Cerebellar cortex (tissue), 1 donor: ENCODE measurements at places on chromosomes 7 and 10.

DNA sequence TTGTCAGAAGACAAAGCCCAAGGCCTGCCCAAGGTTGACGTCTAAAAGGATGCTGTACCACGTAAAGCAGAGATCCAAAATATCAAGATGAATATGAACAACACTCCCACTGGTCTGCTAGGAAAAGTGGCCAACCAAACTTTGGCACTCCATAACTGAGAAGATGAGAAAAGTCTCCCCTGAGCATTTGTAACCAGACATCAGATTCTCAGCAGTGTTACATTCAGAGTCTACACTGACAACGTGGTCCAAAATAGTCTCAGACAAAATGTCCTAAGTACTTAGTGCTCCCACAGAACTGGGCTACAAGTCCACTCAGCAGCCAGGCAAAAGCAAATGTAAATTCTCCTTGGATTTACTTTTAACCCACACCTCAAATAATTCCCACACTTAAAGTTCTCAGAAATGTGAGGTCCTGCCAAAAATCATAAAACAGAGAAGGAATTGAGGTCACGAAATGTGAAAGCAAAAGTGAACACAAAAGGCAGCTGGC lies 185.1 kb upstream of the NOBOX start:
- no peak for DNase-seq

DNA sequence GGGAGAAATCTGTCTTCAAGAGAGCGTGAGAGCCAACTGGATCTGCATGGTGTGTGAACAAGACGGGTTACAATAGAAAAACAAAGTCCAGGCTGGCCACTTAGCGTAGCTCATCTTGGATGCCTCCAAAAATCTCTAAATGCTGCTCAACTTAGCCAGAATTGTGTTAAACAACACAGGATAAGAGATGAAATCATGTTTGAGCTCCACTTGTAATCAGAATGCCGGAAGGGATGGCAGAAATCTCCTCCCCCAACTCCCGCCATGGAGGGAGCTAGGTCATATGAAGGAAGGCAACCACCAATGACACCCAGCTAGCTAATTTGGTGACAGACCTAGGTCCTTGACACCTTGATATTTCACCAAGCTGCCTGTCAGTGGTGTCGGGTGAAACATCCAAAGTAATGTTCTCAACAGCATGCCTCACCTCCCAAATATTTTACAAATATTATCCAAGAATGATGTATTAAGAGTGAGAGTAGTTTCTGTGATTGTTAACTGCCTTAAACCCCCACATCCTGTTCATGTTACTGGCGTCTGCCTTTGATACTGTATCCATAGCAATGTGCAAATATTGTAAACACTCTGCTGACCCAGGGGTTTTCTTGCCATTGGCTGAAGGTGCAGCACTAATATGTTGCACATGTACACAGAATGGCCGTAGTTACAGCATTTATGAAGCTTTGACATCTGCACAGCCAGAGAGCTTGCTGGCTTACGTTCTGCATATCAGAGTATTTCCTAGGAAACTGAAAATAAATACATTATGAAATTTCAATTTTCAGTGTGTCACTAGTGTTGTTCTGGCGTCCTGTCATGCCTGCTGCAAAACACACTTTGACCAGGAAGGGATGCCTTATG lies 25.8 kb downstream of the TMEM254 start:
- no peak for DNase-seq

GRCh38 chr10:104144931-104145330 lies 23.0 kb downstream of the SFR1 start:
- no peak for DNase-seq

DNA sequence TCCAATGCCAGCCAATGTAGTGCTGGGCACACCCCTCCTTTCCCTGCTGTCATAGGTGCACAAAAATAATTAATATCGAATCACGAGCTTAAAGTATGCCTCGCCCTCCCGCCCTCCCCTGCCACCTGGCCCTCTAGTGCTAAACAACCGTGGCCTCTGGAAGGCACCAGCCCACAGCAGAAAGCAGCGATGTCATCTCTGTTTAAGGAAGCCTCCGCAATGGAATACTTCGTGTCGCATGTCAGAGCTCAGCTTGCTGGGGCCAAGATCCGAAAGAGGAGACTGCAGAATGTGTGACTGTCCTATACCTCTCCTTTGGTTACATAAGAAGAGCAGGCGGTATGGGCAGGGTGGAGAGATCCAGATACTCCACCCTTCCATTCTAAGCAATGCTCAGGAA lies 71.5 kb downstream of the RHOBTB1 start:
- DNase-seq, result no peak

DNA sequence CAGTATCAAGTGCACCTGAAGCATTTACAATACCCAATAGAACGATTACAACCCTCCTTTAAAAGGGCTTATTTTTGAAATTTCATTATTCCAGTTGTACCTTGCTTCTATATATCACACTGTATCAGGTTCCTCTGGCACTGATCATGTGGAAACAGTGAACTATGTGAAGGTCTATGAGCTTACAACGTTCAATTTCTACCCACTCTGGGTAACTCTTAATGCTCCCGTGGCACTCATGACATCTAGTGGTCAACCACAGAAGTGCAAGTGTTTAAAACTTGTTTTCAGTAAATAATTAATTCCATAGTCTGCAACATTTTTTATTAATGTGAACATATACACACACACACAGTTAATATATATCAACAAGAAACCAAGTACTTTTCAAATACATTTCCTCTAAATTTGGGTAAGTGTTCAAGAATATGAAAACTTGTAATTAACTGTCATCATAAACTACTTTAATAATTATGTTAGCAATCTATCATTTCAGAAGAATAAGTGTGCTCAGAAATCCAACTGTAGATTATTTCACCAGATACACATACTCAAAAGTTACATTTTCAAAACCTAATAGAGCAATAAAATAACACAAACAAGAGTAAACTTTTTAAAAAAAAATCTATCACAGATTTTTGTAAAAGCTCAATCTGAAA lies 61.0 kb downstream of the MPP7 start:
- peak; percentile 78 for DNase-seq

DNA sequence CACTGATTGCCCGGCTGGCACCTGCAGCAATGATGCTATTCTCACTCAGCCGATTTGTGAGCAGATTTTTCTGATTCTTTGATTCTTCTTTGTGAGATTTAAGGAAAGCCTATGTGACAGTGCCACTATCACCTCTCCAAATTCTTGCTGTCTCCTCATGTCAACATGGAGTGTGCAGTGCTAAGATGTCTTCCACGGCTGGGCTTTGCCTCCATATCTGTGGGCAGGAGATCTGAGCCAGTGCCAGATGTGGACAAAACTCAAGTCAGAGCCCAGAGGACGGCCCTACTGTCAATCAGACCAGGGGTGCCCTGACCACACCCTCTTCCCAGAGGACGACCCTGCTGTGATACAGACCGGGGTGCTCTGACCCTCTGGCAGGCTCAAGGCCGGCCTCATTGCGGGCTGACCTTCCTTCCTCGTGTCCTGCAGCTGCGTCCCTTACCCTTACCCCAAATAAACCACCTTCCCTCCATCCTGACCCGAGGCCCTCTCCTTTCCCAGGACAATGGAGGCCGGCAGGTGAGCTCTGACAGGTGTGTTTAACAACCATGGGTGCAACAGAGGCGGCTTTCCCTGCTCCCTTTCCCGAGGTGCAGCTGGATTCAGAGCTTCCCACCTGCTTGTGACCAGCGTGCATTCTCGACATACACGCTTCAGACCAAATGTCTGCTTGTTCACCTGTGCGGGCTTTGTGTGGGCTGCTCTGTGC lies 221.4 kb downstream of the ADARB2 start:
- no peak for DNase-seq

DNA sequence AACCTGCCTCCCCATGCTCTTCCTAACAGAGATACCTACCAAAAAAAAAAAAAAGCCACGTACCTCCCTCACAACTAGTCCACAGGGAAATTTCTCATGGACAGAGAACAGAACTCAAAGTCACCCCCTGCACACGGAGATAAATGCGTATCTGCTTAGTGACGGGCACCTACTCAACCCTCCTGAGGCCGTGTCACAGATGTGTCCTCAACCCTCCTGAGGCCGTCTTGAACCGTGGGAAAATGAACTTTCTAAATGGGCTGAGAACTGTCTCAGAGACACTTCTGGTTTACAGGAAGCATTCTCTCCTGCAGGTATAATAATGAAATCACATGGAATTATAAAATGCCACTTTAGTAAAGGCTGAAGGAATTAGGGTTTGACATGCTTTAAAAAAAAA lies 155.9 kb downstream of the DIP2C start:
- no peak for DNase-seq

DNA sequence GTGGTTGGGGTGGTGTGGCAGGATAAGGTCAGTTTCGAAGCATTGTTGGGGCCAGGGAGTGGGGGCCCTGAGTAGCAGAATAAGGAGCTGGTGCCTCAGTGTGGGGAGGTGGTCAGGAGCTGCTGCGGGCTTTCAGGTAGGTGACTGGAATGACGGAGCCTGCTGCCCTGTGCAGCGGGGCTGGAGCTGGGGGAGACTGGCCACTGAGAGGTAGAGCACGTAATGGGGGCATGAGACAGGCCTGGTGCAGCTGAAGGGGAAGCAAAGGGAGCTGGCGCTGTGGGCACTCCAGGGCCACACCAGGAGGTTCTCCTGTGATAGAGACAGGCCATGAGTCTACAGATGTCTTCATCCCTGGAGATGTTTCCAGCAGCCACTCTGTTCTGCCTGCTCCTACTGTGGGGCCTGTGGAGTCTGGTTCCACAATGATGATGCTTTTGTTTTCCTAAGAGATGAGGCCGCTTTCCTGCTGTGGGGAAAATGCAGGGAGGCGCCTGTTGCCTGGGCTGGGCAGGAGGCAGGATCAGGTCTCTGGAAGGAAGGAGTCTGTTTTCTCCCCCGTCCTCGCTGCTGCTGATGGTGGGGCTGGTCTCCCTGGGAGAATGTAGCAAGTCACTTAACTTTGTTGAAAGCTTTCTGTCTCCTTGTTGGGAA lies 31.1 kb downstream of the NUB1 start:
- no peak for DNase-seq

DNA sequence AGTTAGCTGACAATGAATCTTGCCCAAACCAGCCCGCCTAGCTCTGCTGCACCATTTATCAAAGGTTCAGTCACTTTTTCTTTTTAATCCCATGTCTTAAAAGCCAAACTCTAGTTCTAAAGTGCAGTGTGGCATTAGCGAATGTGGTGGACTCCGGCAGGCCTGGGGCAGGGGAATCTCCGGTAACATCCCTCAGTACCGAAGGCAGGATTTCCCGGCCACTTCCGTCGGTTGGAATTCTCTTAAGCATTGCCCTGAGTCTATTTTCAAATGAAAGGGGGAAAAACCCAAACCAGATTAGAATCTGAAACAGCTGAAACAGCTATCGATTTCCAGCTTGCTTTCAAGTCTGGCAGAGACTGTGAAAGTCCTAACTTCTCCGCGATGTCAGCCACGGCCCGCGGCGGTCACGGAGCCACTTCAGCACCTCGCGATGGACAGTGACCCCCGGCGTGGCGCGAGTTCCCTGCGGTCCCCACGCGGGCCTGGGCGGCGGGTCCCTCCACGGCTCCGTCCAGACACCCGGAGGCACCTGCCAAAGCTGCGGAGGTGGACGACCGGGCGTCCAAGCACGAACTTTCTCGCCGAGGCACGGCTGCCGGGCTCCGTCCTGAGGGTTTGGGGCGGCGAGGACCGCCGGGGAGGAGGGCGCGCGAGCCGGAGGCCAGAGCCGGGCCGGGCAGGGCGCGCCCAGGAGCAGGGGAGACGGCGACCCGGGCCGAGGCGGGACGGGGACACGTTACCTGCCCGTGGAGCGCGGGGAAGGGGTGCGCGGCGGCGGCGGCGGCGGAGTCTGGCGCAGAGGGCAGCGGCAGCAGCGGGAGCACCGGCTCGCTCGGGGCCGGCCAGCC lies 745 bp downstream of the TCERG1L start:
- peak; percentile 25 for DNase-seq

DNA sequence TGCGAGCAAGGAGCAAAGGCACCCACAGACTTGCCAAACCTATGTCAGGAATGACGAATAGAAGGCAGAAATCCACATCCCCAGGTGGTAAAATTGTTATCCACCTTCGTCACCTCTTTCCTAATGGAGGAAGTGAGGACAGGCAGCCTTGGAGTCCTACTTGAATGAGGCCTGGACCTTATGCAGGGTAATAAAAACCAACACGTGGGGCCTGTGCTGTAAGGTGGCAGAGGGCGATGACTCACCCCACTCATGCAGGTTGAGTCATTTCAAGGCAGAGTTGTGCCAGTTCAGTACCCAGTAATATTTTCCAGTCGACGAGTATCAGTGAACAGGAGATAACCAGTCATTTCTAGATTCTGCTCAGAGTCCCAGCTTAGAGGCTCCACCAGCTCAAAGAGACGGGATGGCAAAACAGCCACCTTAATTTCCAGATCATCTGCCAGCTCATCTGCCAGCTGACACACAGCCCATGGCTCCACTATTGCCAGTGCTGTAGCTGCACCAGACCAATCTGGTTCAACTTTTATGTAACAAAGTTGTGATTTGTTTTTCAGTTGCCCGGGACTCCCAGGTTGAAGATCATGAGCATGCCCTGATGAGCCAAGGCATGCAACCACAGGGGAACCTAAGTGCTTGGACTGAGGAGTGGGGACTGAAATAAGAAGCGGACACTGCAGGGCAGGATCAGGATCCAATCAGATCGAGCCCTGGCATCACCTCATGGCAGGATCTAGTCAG lies 176.2 kb upstream of the ITGB1 start:
- no peak for DNase-seq

DNA sequence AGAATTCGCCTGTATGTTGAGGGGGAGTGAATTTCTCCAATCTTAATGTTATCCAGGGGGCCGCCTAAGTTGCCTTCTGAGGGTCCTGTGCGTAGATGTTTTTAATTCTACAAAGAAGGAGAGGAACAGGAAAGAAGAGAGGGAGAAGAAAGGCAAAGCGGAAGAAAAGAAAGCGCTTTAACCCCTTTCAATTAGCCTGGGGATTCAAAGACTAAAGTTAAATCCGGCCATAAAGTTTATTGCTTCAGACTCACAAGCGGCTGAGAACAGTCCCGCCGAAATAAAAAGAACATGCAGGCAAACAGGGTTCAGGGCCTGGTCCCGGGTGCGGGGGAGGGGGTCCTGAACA lies 4.5 kb downstream of the HOXA5 start:
- no peak for DNase-seq

GRCh38 chr10:93947524-93947923 lies 46.2 kb upstream of the PLCE1 start:
- DNase-seq, result no peak

- DNase-seq, result no peak
Observed at GRCh38 chr7:5345171-5345570, 62.4 kb downstream of the SLC29A4 start.

DNA sequence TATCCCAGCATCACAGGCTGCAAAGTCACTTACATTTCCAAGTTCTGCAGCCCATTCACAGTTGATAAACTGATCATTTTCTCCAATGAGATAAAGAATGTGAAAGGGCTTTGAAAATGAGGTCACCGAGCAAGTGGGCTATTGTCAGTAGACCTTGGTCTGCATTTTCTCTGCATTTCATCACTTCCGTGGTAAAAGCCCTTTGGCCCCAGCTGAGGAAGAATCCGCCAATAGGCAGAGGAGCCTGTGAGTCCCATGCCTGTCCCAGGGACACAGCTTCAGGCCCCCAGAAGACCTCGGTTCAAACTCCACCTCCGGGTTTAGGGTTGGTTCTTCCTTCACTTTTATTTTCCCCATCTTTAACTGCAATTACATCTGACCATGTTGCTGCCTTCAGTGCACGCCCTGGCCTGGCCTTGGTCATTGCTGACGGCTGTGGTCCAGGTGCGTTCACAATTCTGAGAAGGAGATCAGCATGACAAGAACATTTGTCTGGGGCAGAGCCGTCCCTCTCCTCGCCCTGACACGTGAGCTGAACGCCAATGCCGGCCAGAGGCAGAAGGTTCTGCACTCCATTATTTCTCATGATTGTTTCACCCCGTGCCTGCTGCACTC lies 292.5 kb downstream of the TCERG1L start:
- DNase-seq, result no peak

- no peak for DNase-seq
Observed at GRCh38 chr10:108249940-108250339, 1085.4 kb upstream of the SORCS1 start.
